CD4-positive, alpha-beta T cell treated with Interleukin-1 beta for 1 hour (primary cell): ENCODE measurements at places on chromosomes 7 and 10.

GRCh38 chr10:50992972-50993766, 81.1 kb upstream of the PRKG1 start:
- DNase-seq: no peak

DNA sequence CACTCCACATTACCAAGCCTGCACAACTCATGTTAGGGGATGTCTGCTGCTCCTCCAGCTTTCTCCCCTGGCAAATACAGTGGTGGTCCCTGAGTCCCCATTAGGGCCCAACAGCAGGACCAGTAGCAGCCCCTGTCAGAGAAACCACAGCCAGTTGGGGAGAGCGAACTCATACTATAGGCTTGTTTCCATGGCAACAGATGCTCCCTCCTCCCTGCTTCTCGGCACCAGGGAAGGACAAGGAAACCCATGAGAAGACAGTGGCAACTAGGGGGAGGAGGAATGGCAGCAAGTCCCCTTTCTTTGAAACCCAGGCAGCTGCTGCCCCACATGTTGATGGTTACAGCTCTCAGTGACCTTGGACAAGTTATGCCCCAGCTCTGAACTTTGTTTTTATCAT, 326.4 kb downstream of the KCNMA1 start:
- no peak for DNase-seq

- DNase-seq: no peak
Measured at GRCh38 chr7:95045236-95045923, 138.0 kb downstream of the PPP1R9A start.

DNA sequence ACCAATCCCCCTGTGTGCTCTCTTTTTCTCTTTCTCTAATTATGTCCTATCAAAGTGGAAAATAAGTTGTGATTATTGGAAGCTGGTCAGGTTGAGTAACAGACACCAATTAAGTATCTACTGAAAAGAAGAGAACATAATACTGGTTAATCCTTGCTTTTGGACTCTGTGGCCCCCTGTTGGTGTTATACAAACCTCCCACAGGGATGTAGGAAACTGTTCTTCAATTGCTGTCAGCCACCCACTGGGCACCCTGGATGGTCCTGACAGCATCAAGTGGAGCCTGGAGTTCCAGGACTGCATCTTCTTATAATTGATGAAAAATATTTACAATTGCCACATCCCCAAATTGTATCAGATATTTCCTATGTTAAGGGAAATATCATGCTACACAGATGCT, 939.7 kb downstream of the KCNMA1 start:
- DNase-seq: no peak

- DNase-seq: no peak
Measured at GRCh38 chr10:51035344-51035743, 38.9 kb upstream of the PRKG1 start.

DNA sequence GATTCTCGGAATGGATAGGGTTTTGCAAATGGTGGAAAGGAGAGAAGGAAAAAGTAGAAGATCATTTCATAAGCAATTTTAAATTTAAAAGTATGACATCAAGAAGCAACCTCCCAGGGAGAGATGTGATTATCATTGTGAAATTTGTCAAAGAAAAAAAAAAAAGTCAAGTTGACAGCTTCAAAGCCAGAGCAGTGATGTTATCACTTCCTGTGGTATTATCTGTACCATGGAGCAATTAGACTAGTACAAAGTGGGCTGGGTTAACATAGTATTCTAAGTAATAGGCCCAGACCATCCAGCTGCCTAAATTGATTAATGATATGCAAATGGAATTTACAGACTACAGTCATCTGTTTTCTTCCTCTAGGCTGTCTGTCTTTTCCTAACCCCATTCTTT, 84.0 kb upstream of the NPY start:
- peak; percentile 36 for DNase-seq

GRCh38 chr10:19925064-19925463, 108.8 kb downstream of the PLXDC2 start:
- DNase-seq: no peak

GRCh38 chr10:113094114-113094486, 144.1 kb downstream of the TCF7L2 start:
- no peak for DNase-seq

DNA sequence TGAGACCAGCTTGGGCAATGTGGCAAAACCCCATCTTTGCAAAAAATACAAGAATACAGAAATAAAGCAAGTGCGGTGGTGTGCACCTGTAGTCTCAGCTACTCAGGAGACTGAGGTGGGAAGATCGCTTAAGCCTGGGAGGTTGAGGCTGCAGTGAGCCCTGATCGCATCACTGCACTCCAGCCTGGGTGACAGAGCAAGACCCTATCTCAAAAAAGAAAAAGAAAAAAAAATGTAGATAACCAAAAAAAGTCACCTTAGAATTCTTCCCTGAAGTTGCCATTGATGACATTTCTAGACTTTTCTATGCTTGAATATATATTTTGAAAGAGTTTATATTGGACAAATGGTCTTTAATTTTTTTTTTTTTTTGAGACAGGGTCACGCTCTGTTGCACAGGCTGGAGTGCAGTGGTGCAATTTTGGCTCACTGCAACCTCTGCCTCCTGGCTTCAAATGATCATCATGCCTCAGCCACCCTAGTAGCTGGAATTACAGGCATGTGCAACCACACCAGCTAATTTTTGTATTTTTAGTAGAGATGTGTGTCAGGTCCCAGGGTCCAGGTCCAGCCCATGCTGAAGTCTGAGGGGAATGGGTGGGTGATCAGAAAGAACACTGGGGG, 35.1 kb upstream of the MTPAP start:
- no peak for DNase-seq

DNA sequence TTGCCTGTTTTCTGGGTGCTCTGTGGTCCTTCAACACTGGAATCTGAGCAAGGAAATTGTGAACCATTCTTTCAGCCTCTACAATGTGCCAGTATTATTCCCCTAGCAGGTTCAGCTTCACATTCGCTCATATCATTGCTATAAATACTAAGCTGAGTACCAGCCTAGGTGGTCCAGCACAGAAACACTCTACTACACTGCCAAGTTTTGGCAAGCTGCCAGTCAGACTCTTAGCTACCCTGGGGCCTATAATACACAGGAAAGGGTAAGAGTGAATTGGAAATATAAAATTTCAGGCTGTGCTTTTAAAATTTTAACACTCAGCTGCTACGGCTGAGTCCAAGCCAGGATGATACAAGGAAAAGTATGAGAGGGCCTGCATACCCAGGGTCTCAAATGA, 49.9 kb upstream of the PPP1R3A start:
- no peak for DNase-seq

- peak; percentile 45 for DNase-seq
Measured at GRCh38 chr7:924541-925231, 29.8 kb downstream of the ADAP1 start.

- DNase-seq: no peak
Measured at GRCh38 chr10:71695502-71696476, 23.8 kb downstream of the C10orf105 start.

DNA sequence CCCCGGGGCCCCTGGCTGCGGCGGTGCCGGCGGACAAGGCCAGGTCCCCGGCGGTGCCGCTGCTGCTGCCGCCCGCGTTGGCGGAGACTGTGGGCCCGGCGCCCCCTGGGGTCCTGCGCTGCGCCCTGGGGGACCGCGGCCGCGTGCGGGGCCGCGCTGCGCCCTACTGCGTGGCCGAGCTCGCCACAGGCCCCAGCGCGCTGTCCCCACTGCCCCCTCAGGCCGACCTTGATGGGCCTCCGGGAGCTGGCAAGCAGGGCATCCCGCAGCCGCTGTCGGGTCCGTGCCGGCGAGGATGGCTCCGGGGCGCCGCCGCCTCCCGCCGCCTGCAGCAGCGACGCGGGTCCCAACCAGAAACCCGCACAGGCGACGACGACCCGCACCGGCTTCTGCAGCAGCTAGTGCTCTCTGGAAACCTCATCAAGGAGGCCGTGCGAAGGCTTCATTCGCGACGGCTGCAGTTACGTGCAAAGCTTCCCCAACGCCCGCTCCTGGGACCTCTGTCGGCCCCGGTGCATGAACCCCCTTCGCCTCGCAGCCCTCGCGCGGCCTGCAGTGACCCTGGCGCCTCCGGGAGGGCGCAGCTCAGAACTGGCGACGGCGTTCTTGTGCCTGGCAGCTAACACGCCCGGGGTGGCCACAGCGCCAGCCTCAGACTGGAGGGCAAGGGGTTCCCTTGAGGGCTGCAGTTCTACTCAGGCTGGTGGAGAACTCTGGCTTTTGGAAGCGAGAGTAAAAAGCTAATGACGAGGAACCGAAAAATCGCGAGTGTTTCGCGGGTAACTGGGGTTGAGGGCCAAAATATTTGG, 804 bp downstream of the FRAT1 start:
- peak; percentile 67 for DNase-seq

- no peak for DNase-seq
Measured at GRCh38 chr7:81768951-81769778, 682 bp downstream of the HGF start.

- DNase-seq: no peak
Measured at GRCh38 chr10:100350914-100351485, 4.0 kb downstream of the SCD start.
